ENCODE measurements at places on chromosomes 12 and 14.

DNA sequence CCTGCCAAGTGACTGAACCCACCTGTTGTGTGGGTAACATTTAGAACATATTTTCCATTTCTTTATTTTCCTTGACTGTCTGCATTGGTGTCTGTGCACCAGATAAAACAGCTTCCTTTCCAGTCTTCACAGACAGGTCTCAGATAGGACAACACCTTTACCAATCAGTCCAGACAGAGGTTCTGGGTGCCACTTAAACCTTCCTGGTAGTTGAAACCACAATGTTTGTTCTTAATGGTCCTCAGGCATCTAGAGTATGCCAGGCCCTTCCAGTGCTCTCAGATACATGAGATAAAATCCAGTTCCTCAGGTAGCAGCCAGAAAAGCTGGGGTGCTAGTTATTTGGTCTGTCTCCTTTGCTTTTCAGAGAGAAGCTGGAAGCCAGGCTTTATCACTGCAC lies 7.0 kb upstream of the CLEC2D start:
- no peak for DNase-seq

GRCh38 chr14:22448035-22448904 lies 140.8 kb downstream of the DAD1 start:
- no peak for DNase-seq

GRCh38 chr12:122979908-122980182 lies 636 bp upstream of the ARL6IP4 start:
- DNase-seq, result no peak

DNA sequence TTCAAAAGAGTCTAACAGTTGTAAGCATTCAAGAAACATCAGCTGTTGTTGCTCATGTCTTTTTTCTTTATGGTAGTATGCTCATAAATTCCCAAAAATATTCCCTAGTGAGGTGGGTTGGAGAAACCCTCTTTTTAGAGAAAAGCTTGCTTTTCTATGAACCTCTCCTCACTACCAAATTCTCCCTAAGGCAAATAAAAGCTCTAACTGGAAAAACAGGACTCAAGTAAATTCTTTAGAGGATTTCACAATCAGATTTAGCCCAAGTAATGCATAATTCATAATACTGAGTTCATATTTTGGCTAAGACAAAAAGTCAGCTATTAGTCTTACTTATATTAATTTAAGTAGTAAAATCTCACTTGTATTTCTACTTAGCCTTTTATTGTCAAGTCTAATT lies 59.1 kb downstream of the DIO2 start:
- no peak for DNase-seq

DNA sequence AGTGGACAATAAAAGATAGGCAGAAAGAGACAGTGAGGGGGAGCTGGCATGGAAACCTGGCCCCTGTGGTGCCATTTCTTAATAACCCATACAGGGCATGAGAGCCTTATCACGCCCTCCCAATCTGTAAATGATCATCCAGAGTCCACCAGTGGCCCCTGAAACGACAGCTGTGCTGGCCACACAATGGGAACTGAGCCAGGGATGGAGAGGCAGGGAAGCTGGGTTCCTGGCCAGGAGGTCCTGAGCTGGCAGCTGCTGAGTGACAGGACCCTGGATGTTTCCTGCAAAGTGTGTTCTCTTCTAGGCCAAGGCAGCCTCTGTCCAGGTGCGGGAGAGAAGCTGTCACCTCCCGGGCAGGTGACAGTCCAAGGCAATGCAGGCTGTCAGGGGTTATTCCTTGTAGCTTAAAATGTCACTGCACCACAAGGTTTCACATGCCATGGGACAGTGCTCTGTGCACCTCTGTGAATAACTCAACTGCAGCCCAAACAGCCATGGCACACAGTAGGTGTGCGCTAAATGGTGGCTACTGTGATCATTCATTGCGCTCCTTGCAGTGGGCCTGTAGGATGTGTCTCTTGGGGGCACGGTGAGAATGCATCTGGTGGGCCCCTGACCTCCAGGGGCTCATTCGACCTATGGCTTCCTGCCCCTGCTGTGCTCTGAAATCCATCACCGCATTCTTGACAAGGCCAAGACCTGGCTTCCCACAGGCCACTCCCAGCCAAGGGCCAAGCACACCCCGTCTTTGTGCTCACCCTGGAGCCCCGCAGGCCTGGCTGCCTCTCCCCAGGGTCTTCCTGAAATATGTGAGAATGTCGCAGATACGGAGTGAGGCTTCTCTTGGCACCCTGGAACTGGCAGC lies 46.3 kb upstream of the BCL11B start:
- DNase-seq, result no peak

DNA sequence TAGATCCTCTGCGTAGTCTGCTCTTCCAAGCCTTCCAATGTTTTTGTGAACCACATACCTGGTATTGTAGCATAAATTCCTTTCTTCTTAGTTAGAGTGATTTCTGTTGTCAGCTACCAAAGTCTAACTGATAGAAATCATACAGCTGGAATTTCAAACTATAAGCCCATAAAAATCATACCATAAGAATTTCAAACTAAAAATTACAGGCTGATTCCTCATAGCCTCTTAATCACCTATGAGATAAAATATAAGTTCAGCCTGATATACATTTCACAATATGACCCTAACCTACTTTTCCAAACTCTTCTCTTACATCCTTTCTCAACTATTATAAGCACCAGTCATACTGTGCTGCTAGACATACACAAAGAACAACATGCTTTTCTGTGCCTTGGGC lies 64.8 kb downstream of the PTHLH start:
- no peak for DNase-seq

- DNase-seq, result no peak
Measured at GRCh38 chr12:15834575-15834974, 45.4 kb upstream of the EPS8 start.

GRCh38 chr12:6425590-6426531 lies 18.9 kb upstream of the CD27 start:
- no peak for DNase-seq

- peak; percentile 60 for DNase-seq
Measured at GRCh38 chr14:96592591-96593386, 90.6 kb downstream of the PAPOLA start.

GRCh38 chr12:56874821-56875220 lies 59.4 kb downstream of the SDR9C7 start:
- no peak for DNase-seq

DNA sequence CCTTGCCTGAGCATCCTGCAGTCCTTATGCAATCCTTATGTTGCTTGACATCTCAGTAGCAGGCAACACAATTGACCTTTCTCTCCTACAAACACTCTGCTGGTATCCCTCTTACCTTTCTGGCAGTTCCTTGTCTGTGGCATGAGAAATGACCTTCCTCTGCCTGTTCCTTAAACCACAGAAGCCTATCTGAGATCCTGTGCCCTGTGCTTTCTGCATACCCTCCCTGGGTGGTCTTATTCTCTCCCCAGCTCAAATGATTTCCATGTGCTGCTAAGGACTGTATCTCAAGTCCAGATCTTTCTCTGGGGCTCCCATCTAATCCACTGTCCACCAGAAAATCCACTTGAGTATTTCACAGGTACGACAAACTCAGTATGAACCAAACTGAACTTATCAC lies 2.0 kb upstream of the ARHGAP9 start:
- no peak for DNase-seq

DNA sequence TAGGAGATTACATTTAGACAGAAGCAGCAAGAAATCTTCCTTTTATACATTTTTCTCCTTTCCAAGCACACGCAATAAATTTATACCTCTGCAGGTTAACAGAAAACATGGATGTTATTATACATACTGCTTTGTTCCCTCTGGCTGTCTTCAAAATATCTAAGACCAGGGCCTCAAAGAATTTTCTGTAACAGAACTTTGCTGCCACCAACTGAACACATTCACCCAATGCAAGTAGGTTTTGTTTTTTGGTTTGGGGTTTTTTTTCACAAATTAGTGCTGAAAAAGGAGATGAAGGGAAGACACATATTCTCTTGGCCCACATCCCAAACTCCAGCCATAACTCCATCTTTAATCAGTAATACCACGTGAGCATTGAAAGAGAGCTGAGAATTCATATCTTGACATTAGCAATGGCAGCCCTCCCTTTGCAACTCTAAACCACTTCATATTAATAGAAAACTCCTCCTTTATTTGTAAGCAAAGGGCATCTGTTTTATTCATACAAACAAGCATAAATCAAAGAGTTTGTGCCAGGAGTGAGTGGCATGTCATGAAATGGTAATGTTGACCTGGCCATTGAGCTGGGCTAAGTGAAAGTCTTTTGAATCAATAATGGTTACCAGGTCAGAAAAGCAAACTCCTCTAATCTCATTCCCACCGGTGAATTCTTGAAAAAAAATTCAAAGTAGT lies 150.8 kb upstream of the FSCB start:
- no peak for DNase-seq

GRCh38 chr12:109721276-109721675 lies 7.7 kb downstream of the FAM222A start:
- no peak for DNase-seq

GRCh38 chr14:98444077-98444476 lies 827.9 kb downstream of the BCL11B start:
- no peak for DNase-seq

DNA sequence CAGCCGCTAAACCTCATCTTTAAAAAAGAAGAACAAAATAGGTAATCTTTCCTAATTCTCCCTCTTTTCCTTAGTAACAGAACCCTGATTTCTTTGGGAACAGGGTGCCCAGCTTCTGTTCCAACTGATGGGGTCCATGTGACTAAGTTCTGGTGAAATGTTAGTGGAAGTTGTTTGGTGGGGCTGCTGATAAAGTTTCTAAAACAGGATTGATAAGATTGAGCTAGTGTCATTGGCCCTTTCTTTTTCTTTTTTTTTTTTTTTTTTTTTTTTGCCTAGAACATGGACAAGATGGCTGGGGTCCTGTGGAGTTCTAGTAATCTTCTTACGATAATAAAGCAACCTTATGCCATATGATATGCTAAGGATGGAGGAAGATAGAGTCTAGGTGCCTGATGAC lies 16.2 kb upstream of the TUBA1B start:
- DNase-seq, result no peak

DNA sequence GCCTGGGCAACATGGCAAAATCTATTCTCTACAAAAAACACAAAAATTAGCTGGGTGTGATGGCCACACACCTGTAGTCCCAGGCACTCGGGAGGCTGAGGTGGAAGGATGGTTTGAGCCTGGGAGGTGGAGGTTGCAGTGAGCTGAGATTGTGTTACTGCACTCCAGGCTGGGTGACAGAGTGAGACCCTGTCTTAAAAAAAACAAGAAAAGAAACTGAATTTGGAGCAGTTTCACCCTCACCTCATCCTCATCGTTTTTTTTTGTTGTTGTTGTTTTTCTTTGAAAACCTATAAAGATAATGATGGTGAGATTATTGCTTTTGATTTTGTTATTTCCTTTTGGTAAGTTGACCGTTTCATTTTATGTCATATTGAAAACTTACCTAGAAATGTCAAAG lies 60.7 kb downstream of the SLC38A6 start:
- no peak for DNase-seq

DNA sequence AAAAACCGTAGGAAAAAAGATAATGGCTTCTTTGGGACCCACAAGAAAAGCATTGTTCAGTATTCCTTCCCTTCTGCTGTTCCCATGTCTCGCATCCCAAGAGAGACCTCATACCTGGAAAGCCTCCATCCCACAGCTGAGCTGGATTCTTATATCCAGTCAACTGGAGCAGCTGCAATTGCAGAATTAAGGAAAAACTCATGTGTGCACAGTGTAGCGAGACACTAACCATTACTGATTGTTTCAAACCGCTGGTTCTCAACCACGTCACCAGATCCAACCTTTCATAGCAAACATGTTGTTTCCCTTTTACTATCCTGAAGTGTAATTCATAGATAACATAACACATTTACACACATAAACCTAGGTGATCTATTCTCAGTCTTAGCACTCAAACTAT lies 5.5 kb upstream of the RNASE10 start:
- DNase-seq, result no peak

GRCh38 chr12:5000204-5000603 lies 43.5 kb upstream of the KCNA5 start:
- no peak for DNase-seq

DNA sequence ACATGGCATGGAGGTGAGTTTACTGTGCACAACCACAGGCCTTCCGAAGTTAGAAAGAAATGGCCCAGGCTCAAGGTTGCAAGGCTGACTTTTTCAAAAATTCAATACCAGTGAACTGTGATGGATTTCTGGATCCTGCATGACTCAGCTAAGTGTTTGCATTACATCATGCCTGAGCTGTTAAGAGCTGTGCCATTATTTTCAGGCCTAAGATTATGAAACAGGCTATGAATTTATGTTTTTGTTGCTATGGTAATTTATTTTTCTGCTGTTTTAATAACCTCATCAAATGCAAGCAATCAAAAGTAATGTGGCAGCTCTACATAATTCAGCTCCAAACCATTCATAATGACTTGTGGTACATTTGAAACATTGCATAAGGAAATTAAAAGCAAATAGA lies 457.7 kb upstream of the TMEM132C start:
- no peak for DNase-seq

DNA sequence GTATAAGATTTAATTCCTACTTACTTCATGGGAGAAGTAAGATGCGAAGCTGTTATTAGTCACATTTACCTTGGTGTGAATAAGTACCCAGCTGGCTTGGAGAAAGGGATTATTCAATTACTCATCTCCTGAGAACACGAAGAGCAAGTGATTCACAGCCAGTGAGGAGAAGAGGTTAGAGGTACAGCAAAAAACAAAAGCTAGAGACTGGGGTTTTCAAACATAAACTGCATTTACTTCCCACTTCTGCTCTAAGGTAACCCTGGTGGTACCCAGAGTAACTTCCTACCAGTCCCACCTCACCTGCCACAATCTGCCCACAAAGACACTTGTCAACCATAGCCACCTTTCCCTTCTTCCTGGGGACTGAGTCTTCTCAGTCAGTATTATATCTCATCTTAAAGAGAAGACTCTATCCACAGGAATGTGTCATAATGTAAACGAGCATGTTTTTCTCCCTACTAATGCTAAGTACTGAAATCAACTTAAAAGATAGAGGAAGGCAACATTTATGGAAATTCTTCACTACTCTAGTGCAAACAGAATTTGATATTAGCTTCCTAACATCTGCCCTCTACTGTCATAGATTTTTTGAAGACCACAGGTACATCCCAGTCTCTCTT lies 6.0 kb upstream of the IL22 start:
- no peak for DNase-seq

DNA sequence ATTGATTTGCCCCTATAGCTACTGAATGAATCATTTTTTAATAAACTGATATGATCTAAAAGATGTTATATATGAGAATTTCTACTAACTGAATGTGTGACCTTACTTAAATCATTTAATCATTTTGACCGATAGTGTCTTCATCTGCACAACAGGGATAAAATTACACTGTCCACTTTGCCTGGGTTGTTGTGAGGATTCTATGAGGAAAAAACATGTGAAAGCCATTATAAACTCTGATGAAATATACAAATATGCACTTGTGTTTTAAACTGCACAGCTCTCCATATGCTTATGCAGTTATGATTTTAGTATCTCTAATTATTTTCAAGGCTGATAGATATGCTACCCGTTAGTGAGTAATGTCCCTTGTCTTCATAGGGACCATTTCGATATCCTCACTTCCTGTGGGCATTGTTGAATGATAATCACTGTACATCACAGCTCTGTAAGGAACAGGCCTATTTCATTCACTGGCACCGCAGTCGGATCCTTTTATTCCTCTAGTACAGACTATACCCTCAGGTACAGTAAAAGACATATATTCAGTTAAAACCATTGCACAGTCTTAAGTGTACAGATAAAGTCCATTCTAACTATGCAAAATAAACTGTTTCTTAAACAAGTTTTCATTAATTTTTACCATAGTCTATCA lies 88.7 kb upstream of the RAP1B start:
- DNase-seq, result no peak

GRCh38 chr12:25155022-25155576 lies 39.9 kb downstream of the DNAI7 start:
- DNase-seq, result no peak

Data from stimulated activated CD4-positive, alpha-beta T cell treated with anti-CD3 and anti-CD28 coated beads, TNF-alpha, amount 100 ng/mL, for 1 hour (primary cell).